ENCODE measurements at places on chromosomes 7 and 10. TPM values are rescaled to one million over a fixed set of nuclear protein-coding genes. Genes with fewer than 3 reads are reported as not detected.
A peak's percentile ranks its signal among the peaks of the same experiment; 100 is the strongest.

- peak; percentile 71 for DNase-seq
Measured at GRCh38 chr10:7407368-7408290, 3.2 kb downstream of the SFMBT2 start.

DNA sequence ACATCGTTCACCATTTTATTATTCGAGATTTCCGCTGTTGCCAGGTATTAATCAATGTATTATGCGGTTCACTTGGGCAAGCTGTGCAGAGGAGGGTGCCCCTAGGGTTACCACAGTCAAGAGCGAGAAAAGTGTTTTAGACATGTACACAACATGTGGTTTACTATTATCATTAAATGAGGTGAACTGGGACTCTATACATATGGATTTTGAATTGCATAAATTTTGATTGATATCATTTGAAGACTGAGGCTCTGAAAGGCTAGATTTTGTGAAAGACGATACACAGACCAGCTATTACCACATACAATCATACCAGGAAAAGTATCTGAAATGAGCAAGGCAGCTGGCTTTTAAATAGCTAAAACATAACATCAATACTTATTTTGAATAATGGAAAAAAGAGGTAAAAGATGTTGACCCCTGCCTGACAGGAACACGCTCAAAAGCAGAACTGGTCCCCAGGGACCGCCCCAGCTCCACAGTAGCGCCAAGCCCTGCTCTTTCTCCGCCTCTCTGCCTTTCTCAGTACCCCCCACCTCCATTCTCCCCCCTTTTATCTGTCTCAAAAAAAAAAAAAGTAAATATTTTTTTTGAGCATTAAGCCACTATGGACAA is 413.4 kb upstream of the MKI67 start:
- no peak for DNase-seq

DNA sequence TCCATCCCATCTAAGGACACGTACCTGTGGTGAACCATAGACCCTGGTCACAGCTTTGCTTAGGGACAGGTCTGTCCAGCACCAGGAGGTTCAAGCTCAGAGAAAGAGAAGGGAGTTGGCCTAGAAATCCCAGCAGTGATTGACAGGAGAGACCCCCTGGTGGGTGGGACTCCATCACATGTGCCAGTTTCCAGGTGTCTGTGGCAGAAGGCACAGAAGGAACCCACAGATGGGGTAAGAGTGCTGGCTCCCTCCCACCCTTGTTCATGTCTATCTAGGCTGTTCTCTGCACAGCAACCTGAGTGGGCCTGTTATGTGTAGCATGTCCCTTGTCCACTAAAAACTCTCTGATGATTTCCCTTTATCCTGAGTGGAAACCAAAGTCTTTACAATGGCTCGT is 54.0 kb upstream of the GRB10 start:
- no peak for DNase-seq

The NEUROD6 gene
- total RNA-seq, result not detected

DNA sequence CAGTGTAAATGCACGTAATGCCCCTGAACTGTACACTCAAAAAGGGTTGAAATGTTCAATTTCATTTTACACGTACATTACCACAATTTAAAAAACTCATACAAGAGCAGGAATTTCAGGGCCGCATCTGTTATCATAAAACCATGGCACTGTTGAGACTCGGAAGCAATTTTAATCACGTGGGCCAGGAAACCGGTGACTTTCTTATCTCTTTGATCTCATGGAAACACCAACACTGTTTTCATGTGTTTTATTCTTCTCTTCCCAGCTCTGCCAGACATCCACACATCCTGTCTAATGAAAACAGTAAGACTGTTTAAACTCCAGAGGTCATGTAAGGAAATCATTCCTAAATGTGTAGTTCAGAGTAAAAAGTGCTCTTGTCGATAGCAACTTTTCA is 35.9 kb downstream of the PTPRE start:
- no peak for DNase-seq

All from left ventricle myocardium superior (tissue), 1 donor.